NCI-H526 treated with DMSO at 0.1 percent for 48 hours (cell line): ENCODE measurements at places on chromosomes 13 and 19.

DNA sequence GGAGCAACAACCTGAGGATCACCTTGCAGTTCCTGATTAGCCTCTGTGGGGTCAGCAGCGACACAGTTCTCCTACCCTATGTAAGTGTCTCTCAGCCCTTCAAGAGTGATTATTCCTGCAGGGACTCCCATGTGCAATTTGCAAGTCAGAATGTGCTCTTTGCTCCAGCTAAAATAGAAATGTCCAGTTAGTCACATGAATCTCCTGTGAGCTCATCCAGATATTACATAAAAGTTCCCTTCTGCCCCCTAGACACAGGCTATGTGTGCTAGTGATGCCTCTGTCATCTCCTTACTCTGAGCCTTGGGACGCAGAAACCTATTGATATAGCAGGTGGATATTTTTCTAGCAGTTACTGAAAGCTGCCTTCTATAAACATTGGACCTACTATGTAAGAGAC is 105.5 kb downstream of the ZAR1L start:
- DNase-seq: no peak

DNA sequence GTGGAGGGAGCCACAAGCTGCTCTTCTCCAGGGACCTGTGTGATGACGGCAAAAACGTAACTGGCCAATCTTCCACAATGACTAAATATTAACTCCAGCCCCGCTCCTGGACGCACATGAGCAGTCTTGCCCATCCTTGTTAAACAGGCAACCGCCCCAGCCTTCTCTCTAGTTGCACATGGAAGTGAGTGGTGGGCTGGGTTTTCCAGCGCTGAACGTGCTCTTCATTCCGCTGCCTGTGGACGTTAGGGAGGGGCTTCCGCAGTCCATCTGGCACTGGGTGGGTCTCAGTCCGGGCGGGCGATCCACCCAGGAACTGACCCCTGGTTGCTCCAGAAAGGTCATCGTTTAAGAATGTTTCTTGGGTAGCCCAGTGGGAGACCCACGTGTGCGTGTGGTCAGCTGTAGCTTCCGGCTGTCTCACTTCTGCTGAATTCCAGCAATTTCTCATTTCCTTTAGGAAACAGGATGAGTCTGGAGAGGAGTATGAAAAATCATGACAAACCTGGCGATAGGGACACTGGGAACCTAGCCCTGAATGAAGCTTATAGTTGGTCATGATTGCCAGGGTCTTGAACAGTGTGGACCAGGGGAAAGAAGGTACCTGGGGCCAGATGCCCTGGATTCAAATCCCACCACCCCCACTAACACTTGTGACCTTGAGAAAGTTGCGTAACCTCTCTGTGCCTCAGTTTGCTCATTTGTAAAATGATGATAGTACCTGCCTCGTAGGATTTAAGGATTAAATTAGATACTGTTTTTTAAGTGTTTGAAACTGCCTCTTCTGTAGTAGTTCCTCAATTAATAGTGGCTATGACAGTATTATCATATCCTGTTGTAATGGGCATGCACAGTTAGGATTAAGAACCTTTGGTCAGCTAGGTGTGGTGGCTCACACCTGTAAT is 92.6 kb downstream of the SIPA1L3 start:
- DNase-seq: no peak

GRCh38 chr13:51644654-51645053 is 60.4 kb downstream of the WDFY2 start:
- DNase-seq: no peak

GRCh38 chr13:31950111-31950815 is 81.3 kb upstream of the FRY start:
- DNase-seq: no peak

DNA sequence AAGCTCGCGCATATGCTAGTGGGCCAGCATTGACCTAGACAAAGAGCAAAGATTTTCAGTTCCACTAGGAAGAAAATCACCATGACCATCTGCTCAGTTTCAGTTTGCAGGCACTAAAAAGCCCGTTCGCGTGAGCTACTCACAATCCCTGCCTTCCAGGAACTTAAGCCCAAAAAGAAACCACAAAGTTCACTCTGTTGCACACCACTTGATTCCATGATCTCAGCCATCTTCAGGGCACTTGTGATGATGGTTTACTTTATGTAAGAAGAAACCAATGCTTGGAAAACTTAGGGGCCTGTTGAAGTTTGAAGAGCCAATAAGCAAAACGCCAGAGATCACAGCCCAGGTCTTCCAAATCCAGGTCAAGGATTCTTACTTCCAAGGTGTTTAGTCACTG is 45.0 kb upstream of the SLC15A1 start:
- DNase-seq: no peak

DNA sequence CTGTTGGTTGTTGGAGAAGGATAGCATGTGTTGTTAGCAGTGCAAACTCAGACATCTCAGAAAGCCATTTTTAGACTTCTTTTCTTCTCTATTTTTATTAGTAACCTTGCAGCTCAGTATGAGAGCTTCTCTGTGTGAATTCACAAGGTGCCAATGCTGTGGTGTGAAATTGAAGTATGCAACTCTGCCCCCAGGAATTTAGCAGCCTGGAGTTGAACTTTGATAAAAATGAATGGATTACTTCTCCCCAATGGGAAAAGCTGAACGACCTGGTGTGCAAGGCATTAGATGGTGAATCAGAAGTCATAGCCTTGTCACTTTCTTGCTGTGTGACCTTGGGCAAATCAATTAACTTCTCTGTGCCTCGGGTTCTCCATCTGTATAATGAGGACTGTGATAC is 512.3 kb upstream of the PCDH9 start:
- DNase-seq: no peak

- no peak for DNase-seq
Measured at GRCh38 chr19:45420871-45421270, 2.8 kb downstream of the ERCC1 start.

- no peak for DNase-seq
Measured at GRCh38 chr19:18595475-18595874, 6.9 kb downstream of the REX1BD start.

- DNase-seq: no peak
Measured at GRCh38 chr19:40465025-40465556, 454 bp downstream of the BLVRB start.

- no peak for DNase-seq
Measured at GRCh38 chr13:26010487-26011207, 41.2 kb downstream of the SHISA2 start.
